ENCODE measurements at places on chromosomes 12 and 14.

DNA sequence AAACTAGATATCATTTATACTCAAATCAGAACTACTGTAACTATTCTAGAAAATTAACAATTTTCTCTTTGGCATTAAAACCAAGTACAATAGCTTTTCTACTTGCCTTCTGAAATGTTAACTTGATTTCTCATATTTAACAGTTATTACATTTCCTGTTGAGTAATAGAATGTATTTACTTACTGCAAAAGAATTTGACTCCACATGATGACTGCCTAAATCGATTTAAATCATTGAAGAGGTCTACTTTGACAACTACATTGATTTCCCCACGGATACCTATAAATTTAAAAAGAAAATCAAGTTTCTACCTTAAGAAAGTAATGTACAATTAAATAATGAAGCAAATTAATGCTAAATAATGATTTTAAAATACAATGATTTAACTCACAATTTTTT is 18.9 kb downstream of the C2CD5 start:
- DNase-seq: no peak

DNA sequence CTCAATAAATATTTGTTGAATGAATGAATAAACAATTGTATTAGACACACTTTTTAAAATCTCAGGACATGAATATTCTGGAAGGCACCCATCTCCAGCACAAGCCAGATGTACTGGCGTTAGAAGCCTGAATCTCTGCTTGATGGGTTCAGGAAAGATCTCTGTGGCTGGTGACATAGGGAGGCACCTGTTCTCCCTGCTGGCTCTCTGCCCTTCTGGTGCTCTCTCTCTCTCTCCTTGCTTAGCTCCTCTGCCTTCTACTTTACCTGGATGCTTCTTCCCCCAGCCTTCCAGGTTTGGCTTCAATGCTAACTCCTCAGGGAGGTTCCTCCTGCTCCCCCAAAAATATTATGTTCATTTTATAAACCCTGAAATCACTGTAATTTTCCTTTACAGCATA is 1.5 kb downstream of the CYP46A1 start:
- no peak for DNase-seq

DNA sequence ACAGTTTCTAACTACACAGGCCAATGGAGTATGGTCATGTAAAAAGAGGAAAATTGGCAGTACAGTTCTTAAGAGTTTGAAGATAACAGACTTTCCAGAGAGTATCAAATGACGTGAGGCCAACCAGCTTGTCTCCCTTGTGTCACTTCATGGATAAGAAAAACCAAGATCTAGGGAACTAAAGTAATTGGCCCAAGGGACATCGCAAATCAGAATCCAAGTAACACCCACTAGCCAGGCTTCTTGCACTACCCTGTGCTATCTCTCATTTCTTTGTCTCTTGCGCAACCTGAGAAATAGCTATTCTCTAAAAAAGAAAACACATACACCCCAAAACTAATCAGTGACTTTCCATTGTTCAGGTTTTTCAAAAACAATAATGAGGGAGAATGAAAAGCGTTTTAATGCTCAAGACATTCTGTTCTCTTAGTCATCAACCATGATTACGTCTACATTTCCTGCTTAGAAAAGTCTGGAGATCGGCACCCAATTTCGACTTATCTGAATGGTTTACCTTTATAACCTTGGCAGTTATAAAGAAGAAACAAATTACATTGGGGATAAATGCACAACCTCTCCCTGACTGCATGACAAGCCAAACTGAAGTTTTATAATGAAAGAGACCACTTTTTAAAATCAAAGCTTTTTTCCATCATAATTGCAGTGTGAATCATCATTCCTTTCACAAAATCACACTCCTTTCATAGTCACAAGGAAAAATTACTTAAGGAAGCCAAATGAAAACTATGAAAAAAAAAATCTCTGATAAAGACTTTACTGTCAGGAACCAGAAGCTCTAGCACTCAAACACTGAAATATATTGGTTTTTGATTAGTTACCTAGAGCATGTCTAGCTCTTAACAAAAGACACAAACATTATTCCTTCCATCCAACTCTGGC is 42.1 kb downstream of the TMTC1 start:
- no peak for DNase-seq

DNA sequence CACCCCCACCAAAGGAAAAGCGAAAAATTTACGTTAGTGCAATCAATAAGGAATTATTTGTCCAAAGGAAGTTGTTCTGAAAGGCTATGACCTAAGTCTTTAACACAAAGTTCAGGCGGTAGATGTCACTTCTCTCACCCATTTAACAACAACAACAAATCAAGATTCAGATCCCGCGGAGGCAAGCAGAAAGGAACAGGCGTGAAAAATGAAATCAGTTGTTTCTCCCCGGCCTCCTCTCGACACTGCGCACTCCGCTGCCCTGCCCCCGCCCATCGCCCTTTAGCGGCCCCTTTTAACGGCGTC is 1.4 kb downstream of the DENND5B start:
- no peak for DNase-seq

GRCh38 chr12:5008661-5009060 is 35.0 kb upstream of the KCNA5 start:
- DNase-seq: no peak

DNA sequence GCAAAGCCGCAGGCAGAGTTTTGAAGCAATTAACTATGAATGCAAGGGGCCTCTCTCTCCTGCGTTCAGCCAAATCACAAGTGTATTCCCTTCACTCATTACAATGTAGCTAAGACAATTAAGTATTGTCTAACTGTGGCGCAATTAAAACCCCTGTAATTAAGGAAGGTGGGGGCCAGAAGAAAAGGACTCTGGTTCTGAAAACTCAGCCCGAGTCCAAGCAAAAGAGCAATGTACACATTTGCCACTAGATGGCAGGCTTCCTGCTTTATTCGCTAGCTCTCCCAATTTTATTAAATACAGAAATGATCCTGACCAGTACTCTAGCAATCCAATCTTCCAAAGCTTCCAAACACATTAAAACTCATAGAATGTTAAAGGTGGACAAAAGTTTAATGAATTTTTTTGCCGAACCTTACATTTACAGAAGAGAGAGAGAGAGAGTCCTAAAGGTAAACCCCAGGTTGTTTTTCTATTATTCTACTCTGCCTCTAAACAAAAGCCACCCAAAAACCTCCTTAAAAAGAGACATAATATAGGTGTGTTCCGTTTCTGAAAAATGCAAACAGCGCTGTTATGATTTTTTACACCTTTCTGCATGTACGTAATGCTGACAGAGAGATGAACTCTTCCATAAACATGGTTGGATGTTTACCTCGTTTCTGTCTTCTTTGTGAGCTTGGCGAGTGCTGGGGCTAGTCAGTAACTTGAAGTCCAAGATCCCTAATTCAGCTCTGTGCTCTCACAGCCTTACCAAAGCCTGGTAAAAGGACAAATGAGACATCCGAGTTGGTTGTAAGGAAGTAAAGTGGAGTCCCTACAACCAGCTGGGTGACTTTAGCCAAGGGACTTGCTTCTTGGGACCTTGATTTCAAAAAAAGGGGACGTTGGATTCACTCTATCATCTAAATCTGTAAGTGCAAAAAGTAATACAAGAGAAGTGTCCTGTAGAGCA is 50.9 kb upstream of the VASH1 start:
- DNase-seq: no peak

- no peak for DNase-seq
These were observed 52.7 kb downstream of the DAAM1 start for GRCh38 chr14:59241121-59241520.

DNA sequence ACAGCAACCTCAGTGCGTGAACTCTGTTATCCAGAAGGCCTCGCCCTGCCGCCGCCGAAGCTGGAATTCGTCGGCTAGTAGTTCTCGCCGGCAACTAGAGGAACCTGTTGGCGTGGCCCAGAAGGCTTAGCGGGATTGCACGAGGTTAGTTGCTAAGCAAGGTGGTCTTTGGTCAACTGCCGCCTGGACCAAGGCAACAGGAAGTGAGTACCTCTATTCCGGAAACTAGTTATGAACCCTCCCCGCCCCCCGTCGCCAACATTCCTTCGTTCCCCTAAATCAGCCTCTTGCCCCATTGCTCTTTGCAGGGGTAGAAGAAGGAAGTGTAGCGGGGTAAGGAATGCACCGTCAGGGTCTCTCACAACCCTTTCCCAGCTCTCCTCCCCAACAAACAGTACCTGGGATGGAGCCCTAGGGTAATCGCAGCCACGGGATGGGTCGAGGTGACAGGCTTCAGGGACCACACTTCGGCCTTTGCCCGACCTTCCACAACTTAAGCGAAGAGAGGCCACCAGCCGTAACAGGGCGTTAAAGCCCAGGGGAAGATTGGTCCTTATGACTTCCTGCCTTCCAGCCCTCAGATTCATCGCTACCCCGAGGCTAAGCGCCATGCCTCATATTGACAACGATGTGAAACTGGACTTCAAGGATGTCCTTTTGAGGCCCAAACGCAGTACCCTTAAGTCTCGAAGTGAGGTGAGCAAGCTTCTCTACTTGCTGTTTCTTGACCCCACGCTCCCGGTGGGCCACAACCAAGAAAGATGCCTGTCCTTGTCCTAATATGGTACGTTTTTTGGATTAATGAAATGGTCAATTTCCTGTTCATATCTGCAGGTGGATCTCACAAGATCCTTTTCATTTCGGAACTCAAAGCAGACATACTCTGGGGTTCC is at the start of gene GMPR2:
GMPR2 (plus strand) TSS at position 285 of the 893 bp plus-strand sequence; CDS start at position 610, 325 bp downstream.
- no peak for DNase-seq

DNA sequence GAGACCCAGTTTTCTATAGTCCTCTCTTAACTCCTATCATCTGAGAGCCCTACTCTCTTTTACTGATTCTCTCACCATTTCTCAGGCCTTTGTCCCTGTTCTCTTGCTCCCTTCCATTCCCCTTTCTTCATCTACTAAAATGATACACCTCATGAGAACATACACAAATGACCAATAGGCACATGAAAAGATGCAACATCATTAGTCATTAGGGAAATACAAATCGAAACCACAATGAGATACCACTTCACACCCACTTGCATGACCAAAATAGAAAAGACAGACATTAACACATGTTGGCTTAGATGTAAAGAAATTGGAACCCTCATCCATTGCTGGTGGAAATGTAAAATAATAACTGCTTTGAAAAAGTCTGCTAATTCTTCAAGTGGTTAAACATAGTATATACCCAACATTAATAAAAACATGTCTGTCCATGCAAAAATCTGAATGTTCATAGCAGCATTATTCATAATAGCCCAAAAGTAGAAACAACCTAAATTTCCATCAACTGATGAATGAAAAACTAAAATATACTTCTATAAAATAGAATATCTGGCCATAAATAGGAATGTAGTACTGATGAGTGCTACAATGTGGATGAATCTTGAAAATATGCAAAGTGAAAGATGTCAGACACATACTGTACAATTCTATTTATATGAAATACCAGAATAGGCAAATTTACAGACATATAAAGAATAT is 66.0 kb downstream of the DENND5B start:
- DNase-seq: no peak

DNA sequence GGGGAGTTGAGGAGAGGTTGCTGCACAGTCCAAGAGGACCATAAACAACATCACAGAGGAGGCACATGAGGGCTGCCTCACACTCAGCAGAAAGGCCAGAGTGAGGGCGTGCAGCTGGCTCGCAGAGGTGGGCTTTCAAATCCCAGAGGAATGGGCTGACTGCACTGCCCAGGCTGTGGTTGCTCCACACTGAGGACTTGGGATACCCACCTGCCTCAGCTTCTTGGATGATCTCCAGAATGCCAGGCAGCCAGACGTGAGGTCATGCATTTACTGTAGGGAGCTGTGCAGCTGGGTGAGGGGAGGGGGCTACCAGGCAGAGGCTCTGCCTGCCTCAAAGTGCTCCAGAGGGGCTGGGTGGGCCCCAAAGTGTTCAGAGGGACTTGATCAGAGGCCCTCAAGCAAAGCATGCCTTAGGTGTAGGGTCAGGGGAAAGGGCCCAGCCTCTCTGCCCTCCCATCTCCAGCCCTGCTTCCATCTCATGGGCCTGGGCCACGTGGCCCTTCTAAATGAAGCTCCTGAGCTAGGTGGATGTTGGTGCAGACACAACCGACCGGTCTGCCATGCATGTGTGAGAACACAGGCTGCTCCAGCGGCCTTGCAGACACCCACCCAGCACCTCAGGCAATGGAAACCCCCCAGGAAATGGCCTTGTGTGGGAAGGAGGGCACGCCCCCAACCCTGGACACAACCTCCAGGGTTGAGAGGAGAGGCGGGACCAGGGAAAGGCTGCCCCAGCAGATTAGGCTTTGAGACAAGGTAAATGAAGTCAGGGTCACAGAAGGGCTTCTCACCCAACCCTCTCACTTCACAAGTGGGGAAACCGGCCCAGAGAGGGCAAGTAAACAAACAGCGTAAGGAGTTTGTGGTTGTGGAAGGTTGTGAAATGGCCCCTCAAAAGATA is 90.8 kb downstream of the NTF3 start:
- no peak for DNase-seq

DNA sequence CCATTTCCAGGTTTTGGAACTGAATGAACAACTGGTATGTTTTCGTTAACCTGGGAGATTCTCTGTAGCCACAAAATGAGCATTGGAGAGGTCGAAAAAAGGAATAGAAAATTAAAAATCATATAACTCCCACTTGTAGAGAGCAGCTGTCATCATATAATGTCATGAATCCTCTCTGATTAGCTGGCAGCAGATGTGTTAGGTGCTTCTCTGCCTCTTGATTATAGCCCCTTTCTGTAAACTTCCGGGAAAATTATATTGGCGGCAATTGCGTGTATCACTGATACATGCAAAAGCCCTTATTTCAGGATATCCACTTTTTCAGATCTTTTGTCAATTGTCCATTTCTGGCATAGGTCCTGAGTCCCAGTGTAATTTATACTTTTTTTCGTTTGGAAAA is 31.7 kb downstream of the FGD4 start:
- DNase-seq: no peak

- DNase-seq: no peak
These were observed 996 bp downstream of the SLC2A3 start for GRCh38 chr12:7934889-7935492.

DNA sequence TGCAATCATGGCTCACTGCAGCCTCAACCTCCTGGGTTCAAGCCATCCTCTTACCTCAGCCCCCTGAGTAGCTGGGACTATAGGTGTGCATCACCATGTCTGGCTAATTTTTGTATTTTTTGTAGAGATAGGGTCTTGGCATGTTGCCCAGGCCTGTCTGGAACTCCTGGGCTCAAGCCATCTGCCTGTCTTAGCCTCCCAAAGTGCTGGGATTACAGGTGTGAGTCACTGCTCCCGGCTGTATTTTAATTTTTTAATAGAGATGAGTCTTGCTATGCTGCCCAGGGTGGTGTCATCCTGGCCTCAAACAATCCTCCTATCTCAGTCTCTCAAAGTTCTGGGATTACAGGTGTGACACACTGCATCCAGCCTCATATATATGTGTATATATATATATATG is 31.7 kb upstream of the GPRC5A start:
- no peak for DNase-seq

Data from substantia nigra (tissue), 51 donors.